ENCODE measurements at places on chromosomes 16 and 17.

GRCh38 chr17:80855948-80856862, 135.4 kb upstream of the CHMP6 start:
- DNase-seq: no peak

DNA sequence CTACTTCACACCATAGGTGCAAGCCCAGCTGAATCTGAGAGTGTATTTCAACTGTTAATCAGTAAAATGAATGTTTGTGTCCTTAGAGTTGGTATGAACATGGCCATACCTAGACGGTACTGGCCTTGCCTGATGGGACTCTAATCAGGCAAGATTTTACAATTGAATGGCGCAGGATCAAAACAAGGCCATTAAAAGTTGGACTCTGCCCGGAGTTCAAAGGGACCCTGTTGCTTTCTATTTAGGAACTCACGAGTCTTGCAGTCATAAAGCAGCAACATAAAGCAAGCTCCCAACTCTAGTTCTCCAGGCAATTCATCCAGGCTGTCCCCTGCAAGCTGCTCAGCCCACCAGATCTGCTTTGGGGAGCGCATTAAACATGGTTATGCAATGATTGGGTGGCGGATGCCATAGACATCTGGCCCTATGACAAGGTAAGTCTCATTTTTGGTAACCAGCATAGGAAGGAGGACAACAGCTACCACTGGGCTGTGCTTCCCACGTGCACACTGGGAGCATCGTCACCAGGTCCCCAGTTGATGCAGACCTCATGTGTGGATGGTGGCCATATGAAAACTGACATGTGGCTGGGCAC, 8.8 kb downstream of the TMEM186 start:
- no peak for DNase-seq

GRCh38 chr17:75565066-75565465, 22.5 kb upstream of the MYO15B start:
- DNase-seq: no peak

DNA sequence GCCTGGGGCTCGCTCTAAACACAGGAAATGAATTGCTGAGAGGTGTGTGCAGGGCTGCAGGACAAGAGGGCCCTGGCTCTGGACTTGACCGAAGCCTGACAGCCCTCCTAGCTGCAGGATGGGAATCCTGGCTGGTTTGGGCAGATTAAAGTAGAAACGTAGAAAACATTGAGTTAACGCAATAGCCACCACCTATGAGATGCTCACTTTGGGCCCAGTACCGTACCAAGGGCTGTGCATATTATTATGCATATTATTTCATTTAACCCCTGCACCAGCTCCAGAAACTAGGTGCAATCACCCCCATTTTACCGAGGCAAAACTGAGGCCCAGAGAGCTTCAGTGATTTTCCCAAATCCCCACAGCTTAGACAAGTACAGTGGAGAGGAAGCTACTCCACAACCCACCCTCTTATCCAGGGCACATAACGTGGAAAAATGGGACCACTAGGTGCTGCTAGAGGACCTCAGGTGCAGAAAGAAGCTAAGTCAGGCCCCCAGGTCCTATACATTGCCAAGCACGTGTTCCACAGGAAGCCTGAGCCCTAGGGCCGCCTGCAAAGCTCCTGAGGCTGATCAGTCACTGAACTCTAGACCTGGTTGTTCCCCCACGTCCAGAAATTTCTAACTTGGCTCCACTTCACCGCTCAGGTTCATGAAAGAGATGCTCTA, 79.2 kb downstream of the MYH11 start:
- DNase-seq: no peak

GRCh38 chr16:25730396-25730795, 38.6 kb downstream of the HS3ST4 start:
- DNase-seq: no peak

DNA sequence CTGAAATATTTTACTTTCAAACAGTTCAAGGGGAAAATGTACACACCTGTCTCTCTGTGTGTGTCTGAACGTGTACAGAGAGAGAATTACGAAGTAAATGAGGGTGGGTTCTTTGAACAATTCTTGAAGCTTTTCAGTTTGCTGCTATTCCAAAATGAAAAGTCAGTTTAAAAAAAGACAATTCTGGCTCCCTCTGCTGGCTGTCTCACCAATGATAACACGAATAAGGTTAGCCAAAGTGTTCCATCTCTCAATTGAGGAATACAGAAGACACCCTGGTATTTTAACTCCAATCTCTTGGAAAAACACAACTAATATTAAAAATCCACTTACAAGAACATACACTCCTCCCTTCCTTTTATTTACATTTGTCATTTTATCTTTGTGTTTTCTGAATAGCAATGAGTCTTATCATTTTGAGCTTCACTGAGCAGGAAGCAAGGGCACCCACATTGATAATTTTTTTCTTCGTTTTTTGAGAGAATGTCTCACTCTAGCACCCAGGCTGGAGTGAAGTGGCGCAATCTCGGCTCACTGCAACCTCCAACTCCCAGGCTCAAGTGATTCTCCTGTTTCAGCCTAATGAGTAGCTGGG, 20.5 kb downstream of the EFTUD2 start:
- DNase-seq: no peak

- no peak for DNase-seq
These were observed 11.5 kb upstream of the DUSP14 start for GRCh38 chr17:37478187-37478586.

- no peak for DNase-seq
These were observed at the start of gene MYLK3 for GRCh38 chr16:46747777-46748651. Gene MYLK3 (minus strand): TSS chr16:46748344. CDS start chr16:46748193, 151 bp downstream.

DNA sequence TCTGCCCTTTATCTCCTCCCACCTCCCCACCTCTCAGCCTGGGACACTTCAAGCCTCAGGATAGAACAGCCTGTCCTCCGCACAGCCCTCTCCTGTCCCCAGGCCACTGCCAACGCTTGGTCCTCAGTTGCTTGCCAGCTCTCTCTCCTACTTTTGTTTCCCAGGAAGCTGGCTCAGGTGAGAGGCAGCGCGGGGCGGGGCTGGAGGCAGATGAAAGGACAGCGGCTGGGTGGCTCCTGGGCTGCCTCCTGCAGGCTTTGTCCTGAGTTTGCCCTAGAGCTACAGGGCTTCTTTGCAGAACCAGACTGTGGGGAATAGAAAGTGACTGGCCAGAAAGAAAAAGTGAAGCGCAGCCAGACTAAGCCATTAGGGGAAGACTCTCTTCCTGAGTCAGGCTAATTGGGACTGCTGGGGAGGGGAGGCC, 48.2 kb upstream of the CDC42EP4 start:
- DNase-seq: peak; percentile 49

DNA sequence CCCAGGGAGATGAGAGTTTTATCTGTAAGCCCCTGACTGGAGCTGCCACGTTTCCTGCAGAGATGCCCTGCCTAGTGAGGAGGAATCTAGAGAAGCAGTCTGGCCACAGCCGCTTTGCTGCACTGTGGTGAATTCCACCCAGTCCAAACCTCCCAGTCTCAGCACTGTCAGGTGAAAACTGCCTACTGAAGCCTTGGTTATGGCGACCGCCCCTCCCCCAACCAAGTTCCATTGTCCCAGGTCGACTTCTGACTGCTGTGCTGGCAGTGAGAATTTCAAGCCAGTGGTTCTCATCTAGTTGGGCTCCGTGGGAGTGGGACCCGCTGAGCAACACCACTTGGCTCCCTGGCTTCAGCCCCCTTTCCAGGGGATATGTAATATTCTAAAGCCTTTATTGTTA, 10.2 kb upstream of the LYZL6 start:
- DNase-seq: no peak

- no peak for DNase-seq
These were observed 39.0 kb downstream of the SLC6A4 start for GRCh38 chr17:30196504-30196903.

GRCh38 chr17:17844079-17844478, 7.3 kb upstream of the SREBF1 start:
- no peak for DNase-seq

GRCh38 chr17:64622931-64623654, 39.0 kb downstream of the SMURF2 start:
- no peak for DNase-seq

DNA sequence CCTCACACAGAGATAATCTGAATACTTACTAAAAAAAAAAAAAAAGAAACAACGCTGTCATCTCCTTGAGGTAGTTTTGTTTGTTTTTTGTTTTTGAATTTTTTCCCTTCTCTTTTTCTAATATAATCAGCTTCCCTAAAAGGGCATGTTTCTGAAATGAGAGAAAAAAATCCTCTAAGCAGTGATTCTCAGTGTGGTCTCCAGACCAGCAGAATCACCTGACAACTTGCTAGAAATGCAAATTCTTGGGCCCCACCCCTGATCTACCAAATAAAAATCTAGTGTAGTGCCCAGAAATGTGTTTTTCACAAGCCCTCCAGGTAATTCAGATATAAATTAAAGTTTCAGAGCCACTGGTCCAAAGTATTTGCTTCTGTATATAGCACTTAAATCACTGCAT, 65.4 kb downstream of the SSH2 start:
- no peak for DNase-seq

DNA sequence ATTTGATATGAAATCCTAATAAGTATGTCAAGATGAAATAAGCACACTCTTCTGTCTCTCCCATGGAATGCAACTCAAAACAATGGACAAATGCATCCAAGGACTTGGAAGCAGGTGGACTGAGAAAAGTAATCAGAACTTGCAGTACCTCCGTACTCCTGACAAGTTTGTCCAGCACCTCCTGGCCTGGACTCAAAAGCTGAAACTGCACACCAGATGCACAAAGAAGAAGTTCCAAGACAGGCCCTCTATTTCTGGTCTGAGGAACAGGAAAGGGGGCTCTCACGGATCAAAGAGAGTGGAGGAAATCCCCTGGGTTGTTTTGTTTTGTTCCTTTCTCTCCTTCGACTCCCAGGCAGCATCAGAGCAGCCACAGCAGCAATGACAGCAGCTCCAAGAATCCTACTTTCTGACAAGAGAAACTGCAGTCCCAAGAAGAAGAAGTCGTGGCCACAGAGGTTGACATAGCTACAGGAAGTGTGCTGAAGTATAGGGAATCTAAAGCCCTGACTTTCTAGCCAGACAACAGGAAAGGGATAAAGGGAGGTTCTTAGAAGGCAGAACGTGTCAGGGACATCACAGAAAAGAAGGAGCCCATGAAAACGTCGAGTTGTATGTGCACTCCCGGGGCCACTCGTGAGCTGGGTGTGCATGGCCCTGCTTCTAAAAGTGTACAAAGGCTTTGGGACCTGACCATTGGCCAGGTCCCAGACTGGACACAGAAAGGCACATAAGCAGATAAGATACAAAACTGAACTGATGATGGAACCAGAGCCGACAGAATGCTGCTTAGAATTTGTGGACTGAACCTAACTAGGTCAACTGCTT, 29.3 kb downstream of the AKAP10 start:
- DNase-seq: no peak

DNA sequence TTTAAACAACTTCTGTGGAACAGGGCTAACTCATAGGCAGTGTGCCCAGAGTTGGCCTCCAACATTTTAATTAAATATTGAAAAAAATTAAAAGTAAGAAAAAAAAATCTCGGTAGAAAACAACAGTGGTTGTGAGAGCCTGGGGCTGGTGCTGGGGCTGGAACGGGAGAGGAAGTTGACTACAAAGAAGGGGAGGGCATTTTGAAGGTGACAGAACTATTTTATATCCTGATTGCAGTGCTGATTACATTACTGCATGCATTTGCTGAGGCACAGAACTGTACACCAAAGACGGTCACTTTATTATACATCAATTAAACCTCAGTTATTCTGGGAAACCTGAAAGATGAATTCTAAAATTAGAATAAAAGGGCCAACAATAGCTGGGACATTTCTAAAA, 142.5 kb downstream of the PARN start:
- DNase-seq: no peak

DNA sequence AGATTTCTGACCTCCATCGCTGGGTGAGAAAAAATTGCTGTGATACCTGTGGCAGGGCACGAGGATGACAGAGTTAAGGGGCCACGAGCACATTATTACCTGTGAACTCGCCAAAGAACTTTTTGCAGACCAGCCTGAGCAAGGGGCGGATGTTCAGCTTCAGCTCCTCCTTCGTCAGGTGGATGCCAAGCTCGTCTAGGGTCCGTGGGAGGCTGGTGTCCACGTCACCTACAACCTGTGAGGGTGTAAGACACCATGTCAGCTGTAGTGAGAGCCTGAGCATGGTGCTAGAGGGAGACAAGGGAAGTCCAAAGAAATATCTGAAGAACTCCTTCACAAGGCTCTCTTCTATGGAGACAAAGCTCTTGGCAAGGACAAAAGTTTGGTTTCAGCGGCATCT, 17.1 kb downstream of the HIGD1B start:
- no peak for DNase-seq

DNA sequence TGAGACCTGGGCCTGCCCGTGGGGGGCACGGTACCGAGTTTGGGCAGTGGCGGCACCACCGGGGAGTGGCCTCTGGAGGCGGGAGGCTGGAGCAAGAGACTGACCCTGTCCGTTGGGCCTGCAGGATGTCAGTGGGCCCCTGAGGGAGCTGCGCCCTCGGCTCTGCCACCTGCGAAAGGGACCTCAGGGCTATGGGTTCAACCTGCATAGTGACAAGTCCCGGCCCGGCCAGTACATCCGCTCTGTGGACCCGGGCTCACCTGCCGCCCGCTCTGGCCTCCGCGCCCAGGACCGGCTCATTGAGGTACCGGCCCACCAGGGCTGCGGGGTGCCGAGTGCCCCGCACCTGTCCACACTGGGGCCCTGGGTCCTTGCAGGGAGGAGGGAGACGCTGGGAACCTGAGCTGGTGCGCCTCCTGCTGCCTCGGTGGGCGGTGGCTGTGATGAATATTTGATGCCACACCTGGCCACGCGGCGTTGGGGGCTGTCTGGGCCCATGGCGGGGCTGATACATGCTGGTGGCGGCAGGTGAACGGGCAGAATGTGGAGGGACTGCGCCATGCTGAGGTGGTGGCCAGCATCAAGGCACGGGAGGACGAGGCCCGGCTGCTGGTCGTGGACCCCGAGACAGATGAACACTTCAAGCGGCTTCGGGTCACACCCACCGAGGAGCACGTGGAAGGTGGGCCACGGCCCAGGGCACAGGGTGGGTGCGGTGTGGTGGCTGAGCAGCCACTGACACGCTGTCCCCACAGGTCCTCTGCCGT, 9.7 kb downstream of the NHERF2 start:
- no peak for DNase-seq

GRCh38 chr17:40646791-40647623, 611 bp downstream of the SMARCE1 start:
- DNase-seq: peak; percentile 13

- no peak for DNase-seq
These were observed 51.9 kb upstream of the CACNG3 start for GRCh38 chr16:24204150-24204665.

- DNase-seq: no peak
These were observed at the start of gene DOC2A for GRCh38 chr16:30010844-30011713. Gene DOC2A (minus strand): TSS chr16:30011027. CDS start chr16:30010222, 805 bp downstream.

GRCh38 chr17:64300699-64300965, 37.6 kb upstream of the TEX2 start:
- no peak for DNase-seq

GRCh38 chr16:79066561-79066960, 534.0 kb downstream of the MAF start:
- DNase-seq: no peak

- DNase-seq: peak; percentile 17
These were observed 30.8 kb downstream of the USP10 start for GRCh38 chr16:84730406-84731106.

GRCh38 chr17:81519284-81520020, 6.9 kb upstream of the ACTG1 start:
- peak; percentile 53 for DNase-seq
